ENCODE measurements at places on chromosomes 6 and 20.

DNA sequence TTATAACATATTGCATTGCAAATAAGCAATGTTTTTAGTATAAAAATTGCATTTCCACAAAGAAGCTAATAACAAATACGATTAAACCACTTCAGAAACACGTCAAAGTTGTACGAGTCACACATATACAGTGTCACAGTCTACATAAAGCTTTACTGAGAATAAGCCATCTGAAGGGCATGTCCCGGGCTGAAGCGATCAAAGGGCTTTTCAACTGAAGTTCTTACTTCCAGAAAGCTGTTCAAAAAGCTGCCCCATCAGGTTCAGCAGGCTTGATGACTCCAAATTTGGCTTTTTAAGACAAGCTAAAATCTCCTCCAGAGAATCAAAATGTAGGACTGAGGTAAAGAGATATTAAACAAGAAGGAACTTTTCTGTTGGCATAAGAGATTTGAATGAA, 37.5 kb upstream of the HAO1 start:
- no peak for DNase-seq

DNA sequence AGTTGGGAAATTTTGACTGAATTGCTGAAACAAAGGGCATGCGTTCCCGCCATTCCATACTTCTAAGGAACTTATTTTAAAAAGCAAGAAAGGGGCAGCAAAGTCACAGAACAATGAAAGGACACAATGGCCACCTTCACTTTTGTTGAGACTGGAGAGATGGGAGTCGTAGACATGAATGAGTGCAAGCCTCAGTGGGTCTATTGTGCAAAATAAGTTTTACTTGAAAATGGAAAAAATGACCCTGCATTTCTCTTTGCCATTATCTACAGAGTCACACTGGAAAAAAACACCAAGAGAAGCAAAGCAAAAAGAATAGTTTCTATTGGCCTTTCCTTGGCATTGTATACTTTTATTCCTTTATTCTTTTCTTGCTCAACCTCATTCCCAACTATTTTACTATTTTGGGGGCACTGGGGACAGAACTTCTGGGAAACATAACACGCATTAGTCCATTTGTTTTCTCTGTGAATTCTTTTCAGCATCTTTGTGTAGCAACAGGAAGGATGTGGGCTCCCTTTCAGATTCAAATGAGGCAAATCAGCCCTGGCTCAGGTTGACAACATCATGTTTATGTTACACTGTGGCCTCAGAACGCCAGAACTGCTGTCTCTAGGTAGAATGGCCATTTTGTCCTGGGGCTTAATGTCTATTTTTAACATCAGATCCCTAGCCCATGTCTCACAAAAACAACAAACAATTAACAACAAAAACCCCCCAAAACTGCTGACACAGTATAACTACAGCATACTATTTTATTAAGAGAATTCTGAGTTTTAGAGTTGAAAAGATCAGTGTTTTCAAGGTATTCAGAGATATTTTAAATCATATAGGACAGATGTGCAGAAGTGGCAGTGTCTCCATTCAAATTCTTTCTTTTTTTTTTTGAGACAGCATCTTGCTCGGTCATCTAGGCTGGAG, 122.2 kb downstream of the FYN start:
- no peak for DNase-seq

DNA sequence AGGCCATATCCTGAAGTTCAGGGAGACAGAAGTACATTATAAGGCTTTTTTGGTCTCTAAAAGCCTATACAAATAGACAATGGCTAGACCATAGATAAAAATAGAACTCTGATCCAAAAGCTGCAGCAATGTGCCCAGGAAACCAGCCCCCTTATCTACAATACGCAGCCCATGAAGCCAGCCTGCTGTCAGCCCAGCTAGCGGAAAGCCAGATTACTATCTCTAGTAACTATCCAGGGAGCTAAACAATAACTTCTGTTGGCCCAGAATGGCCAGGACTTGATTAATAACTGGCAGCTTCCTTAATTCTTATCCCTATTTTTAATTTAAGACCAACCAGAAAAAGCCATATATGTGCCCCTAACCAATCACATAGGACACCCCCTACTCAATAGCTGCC, 160.4 kb upstream of the SMLR1 start:
- no peak for DNase-seq

GRCh38 chr20:53916173-53916512, 154.3 kb downstream of the BCAS1 start:
- no peak for DNase-seq

DNA sequence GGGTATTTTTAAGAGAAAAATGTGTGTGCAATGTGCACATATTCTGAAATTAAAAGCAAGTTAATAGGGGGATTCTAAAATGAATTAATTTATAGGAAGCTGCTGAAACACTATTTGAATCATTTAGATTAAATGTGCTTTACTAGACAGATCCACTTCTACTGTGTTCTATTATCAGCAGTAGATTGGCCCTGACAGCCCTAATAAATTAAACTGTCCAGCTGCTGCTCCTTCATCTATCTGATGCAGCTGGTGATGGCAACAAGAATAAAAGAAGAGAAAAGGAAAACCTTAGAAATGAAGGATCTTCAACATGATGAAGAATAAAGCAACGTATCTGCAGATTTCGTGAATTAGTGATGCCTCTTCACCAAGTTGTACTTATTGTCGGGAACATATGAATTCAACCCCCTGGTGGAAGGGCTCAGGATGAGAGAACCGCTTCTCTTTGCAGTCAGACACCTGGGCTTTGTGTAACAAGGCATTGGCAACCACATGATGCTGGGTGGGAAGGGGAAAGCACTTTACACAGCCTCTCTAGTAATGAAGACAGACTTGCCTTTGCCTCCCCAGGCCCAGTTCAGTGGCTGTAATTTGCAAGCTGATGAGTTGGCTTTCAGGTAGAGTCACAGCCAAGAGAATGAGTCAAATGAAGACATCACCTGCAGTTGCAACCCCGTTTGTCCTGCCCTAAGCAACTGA, 94.4 kb downstream of the LAMP5 start:
- DNase-seq = no peak

- DNase-seq = no peak
These were observed 270.8 kb downstream of the CD83 start for GRCh38 chr6:14388371-14388770.

GRCh38 chr6:19864285-19864684, 27.1 kb downstream of the ID4 start:
- DNase-seq = no peak

DNA sequence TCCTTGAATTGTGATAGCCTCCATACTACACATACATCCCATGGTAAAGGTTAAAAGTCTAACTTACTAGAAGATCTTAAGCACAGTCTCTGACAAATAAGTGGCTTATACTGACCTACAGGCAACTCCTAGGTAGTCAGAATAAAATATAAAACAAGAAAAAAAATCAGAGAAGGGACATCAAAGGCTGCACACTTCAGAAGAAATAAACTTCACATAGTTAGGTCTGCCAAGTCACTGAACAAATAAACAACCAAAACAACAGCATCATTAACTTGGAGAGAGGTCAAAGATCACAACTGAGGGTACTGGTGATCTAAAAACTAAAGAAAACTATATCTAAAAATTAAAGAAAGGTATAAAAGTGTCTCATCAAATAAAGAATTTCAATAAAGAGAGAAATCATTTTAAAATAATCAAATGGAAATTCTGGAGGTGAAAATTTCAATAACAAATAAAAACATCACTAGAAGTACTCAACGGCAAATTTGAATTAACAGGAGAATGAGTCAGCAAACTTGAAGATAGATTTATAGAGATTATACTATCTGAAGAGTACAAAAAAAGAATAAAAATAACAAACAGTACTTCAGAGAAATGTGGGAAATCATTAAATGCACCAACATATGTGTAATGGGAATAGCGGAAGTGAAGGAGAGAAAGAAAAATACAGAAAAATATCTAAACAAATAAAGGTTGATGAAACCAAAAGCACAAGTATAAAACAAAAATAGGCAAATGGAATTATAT, 88.0 kb upstream of the UST start:
- no peak for DNase-seq

DNA sequence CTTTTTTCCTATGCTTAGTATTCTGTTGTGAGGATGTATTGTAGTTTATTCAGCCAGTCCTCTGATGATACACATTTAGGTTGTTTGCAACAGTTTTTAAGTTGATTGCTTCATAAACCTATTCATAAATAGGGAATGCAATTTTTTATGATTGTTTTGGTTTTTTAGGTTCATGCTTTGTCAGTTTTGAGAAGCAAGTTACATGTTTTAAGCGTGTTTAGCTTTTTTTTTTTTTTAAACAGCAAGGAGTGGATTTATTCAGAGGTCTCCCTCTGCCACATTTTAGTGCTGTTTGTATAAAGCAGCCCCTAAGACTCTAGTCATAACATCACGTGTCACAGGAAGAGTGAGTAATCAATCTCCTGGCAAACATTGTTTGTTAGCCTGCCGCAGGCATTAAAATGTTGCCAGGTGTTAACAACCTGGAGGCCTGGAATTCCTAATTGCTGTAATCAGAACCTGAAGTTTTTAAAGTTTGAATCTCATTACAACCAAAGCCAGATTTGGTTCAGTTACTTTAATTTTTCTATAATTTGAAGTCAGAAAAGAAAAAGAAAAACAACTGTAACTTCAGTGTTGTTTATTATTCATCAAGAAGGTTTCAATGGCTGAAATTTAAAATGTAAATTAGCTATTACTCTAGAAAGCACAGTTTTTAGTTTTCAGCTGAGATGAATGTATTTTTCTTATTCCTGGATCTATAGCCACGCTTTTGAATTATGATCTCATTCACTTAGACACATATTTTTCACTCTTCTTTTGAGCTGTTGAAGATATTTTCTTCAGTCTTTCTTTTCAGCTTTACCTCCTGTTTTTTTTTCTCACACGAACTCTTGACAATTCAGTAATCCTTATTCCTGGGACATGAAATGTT, 59.2 kb downstream of the KCNS1 start:
- no peak for DNase-seq

GRCh38 chr20:43529457-43530153, 22.1 kb downstream of the L3MBTL1 start:
- DNase-seq = no peak

GRCh38 chr6:767755-768512, 75.0 kb upstream of the EXOC2 start:
- DNase-seq = no peak

DNA sequence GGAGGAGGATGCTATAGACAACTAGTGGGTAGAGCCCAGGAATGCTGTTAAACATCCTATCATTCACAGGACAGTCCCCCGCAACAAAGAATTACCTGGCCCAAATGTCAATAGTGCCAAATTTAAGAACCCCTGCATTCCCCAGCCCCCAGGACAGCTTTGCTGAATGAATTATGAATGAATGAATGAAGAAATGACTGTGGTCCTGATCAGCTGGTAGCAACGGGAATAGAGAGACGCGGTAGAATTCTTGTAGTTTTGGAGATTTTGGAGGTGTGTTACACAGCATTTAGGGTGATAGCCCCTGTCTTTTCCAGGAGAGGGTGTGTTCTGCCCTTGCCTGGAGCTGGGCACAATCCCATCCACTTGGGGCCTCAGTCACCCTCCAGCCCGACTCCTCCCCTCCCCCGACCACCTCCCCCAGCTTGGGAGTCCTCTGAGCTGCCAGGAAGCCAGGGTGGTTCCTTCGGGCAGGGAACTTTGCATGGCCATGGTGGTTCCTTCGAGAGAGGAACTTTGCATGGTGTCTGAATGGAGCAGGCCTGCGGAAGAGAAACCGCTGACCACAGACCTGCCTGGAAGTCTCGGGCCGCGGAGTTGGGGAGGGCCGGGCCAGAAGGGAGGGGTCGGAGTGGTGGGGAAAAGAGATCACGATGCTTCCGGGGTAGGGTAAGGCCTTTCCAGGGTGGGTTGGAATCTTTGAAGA, 1.0 kb upstream of the HCK start:
- DNase-seq = no peak

DNA sequence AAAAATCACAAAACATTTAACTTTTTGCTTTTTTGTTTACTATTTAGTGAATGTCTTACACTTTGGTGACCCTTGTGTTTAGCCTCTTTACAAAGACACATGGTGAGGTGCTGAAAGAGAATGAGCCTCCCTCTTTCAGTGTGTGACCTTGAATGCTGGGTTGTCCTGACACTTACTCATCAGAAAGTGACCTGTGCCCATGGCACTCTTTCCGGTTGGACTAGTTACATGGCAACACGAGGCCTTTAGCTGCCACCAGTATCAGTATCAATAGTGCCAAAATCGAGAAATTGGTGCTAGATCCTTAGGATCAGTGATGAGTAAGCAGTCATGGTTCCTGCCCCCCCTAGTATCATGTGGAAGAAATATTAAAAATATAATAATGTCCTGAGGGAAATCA, 1.7 kb upstream of the RPL7L1 start:
- DNase-seq = no peak

- no peak for DNase-seq
These were observed 1.3 kb downstream of the AVP start for GRCh38 chr20:3082955-3083952.

DNA sequence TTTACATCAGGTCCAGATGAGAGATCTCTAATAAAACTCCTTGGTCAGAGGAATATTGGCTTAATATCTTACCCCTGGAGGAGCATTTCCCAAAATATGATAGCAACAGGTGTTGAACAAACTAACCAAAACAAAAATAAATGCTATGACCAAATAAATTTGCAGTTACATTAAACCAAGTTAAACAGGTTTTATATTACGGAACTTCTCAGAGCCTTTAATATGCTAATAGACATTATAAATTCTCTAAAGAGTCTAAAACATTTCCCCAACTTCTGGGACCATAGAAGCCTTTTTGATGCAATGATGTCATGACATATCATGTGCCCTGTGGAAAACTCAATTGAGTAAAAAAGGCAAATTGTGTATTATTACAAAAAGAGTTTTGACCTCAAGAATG, 90.9 kb upstream of the ARMC2 start:
- no peak for DNase-seq

DNA sequence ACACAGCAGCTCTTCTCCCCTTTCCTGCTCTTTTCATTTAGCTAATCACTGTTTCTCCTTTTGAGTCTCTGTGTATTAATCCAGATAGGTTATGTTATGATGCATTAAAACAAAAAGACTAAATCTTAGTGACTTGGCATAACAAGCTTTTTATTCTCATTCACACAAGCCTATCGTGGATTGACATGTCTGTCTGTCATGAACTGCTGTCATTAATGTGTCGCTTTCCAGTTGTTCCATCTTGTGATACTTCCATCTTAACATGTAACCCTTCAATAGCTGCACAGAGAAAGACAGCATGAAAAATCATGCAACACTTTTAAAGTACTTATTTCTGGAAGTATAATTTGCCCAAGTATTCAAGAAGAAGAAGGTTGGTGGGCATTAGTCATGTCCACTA, 128.7 kb downstream of the GRIK2 start:
- no peak for DNase-seq

DNA sequence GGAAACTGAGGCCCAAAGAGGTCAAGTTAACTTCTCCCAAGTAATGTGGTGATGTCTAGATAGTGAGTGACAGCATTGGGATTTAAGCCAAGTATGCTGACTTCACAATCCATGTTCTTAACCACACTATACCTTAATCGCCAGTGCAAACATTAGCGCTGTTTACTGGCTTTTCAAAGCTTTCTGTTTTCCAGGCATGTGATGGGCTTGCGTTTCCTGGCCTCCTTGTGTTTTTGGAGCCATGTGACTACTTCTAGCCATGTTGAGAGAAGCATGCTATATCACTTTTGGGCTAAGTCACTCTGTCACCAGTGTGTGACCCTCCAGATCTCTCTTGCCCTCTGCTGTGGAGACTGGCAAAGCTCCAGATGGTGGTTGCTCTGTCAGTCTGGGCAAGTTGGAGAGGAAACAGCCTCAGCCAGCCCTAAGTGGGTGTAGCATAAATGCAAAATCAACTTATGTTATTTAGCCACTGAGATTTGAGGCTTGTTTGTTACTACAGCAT, 76.9 kb downstream of the ANKRD6 start:
- DNase-seq = no peak

Data from activated CD4-positive, alpha-beta T cell treated with anti-CD3 and anti-CD28 coated beads for 24 hours (primary cell).